ENCODE measurements at places on chromosomes 7 and 10.

DNA sequence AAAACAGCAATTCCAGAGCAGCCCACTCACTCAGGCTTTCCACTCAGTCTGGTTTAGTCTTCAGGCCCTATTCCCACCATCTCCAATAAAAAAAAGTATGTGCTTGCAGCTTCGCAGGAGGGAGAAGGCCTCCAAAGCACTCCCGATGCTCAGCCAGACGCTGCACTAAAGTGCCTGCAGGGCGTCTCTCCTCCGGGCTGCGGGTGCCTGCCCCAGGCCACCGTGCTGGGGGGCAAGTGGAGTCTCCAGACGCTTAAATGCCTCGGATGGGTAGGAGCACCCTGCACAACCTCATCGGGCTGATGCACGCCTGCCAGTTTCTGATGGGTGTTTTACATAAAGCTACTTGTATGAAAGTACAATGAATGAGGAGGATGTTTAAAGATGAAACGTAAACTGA lies 31.3 kb upstream of the NCAPG2 start:
- DNase-seq, result no peak

DNA sequence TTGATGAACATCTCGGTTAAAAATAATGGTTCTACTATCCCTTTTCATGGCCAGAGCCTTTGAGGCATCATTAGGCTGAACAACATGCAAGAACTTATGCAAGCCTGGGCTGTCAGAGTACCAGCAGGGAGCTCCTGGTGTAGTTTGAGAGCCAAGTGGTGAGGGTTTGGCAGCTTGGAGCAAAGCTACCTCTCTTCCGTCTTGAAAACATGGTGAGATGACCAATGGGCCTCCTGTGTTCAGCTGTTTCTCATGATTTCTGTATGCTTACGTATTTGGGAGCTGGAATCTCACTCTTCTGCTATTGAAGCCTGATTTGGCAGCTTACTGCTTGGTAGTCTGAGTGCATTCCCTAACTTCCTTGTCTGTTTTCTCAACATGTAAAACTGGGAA lies 150.4 kb downstream of the CXCL12 start:
- DNase-seq, result no peak

GRCh38 chr7:41420421-41420820 lies 282.5 kb downstream of the INHBA start:
- DNase-seq, result no peak

- DNase-seq, result no peak
Measured at GRCh38 chr10:24306507-24306875, 97.6 kb downstream of the KIAA1217 start.

GRCh38 chr7:73533742-73534141 lies 11.6 kb upstream of the BAZ1B start:
- no peak for DNase-seq

Measured in NCI-H2171 (cell line).